Aorta (tissue), 5 donors: ENCODE measurements at places on chromosomes 7 and 10.

GRCh38 chr7:14252458-14252857, 263.0 kb upstream of the ETV1 start:
- H3K36me3 ChIP-seq = no peaks in the 10 kb centered on the region
- H3K4me3 ChIP-seq = no peak overlapping the region
- H3K27me3 ChIP-seq = no peaks in the 10 kb centered on the region
- H3K4me1 ChIP-seq = no peaks in the 10 kb centered on the region

- no peak for DNase-seq
- no peaks in the 10 kb centered on the region for H3K36me3 ChIP-seq
- H3K4me3 ChIP-seq = no peak overlapping the region
- no peak overlapping the region for H3K27ac ChIP-seq
Measured at GRCh38 chr10:6563075-6563474, 17.0 kb downstream of the PRKCQ start.

GRCh38 chr7:134948736-134949135, 37.6 kb upstream of the AGBL3 start:
- peaks cover 24% of the 10 kb centered on the region for H3K36me3 ChIP-seq
- no peak overlapping the region for H3K27ac ChIP-seq

DNA sequence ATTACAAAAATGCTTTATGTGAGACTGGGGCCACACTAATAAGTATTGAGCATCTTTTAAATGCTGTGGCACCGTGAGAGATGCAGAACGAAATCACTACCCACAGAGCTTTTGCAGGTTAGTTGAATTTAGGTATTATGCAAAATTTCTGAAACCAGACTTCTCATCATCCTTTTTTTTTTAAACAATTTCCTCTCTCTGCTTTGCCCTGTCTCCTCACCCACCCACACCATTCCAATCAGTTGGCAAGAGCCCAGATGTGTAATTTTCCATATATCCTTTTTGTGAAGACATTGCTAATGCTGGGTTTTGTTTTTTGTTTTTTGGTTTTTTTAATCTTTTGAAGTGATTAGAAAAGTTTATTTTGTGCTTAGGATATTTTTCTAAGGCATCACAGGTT, 1.1 kb downstream of the YAE1 start:
- DNase-seq = no peak
- H3K36me3 ChIP-seq = peaks cover 3% of the 10 kb centered on the region
- no peaks in the 10 kb centered on the region for H3K27me3 ChIP-seq
- peak overlapping the region; percentile 73 for H3K4me3 ChIP-seq

- no peaks in the 10 kb centered on the region for H3K27me3 ChIP-seq
- no peak for DNase-seq
- H3K27ac ChIP-seq = no peak overlapping the region
- H3K4me3 ChIP-seq = no peak overlapping the region
Measured at GRCh38 chr10:30371954-30372353, 22.9 kb upstream of the MTPAP start.

- no peaks in the 10 kb centered on the region for H3K27me3 ChIP-seq
- no peak overlapping the region for H3K27ac ChIP-seq
- H3K4me3 ChIP-seq = no peak overlapping the region
- no peaks in the 10 kb centered on the region for H3K4me1 ChIP-seq
Measured at GRCh38 chr10:97336446-97336845, 1.9 kb upstream of the FRAT2 start.
